ENCODE measurements at places on chromosomes 13 and 19.

- no peak for DNase-seq
Measured at GRCh38 chr13:111398715-111399299, 78.4 kb downstream of the TEX29 start.

GRCh38 chr13:37795326-37795725 lies 74.2 kb downstream of the TRPC4 start:
- DNase-seq: no peak

DNA sequence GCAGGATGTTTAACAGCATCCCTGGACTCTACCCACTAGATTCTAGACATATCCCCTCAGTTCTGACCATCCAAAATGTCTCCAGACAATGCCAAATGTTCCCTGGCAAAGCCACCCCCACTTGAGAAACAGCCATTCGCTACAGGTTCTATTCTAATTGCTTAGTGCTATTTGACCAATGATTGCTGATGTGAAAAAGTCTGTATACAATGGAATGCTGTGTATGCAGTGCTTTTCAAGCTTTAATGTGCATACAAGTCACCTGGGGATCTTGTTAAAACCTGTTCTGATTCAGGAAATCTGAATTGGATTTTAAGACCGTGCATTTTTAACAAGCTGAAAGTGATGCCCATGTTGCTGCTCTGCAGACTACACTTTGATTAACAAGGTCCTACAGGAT lies 331.8 kb upstream of the KLF12 start:
- DNase-seq: no peak

- DNase-seq: no peak
Measured at GRCh38 chr13:100511466-100511865, 77.1 kb downstream of the GGACT start.

DNA sequence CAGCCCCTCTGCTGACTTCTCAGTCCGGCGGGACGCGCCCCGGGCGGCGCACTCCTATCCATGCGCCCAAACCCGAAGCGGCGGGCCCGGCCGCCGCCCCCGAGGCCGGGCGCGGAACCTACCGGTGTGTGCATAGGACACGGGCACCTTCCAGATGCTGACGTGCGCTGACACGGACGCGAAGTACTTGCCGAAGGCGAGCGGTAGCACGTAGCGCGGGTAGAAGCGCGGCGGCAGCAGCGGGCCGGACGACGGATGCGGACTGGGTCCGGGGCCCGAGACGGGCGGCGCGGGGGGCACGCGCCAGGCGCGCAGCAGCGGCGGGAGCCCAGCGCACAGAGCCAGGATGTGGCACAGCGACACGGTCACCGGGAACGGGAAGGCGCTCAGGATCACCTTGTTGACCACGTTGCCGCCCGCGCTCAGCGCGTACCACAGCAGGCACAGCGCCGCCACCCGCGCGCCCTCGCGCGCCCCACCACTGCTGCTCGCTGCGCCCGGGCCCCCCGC lies 338 bp downstream of the SLC35E1 start:
- peak; percentile 52 for DNase-seq

Data from GM19239 (cell line).